ENCODE measurements at places on chromosomes 1 and 21.
A peak's percentile ranks its signal among the peaks of the same experiment; 100 is the strongest.

DNA sequence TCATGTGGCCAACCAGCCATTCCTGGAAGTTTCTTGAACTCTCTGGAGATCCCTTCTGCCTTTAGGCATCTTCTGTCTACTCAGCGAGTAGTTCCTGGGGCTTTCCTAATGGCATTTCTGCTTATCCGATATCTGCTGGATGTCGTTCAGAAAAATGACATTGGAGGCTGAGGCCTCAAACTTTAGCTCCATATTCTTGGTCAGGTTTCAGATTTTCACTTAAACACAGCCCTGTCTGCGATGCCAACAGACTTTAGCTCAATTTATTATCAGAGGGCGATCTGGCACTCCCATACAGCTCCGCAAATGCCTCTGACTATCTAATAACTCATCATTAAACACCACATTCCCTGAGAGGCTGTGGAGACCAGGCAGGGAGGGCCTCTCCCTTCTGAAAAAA lies 46.3 kb upstream of the ETS2 start:
- DNase-seq = no peak

DNA sequence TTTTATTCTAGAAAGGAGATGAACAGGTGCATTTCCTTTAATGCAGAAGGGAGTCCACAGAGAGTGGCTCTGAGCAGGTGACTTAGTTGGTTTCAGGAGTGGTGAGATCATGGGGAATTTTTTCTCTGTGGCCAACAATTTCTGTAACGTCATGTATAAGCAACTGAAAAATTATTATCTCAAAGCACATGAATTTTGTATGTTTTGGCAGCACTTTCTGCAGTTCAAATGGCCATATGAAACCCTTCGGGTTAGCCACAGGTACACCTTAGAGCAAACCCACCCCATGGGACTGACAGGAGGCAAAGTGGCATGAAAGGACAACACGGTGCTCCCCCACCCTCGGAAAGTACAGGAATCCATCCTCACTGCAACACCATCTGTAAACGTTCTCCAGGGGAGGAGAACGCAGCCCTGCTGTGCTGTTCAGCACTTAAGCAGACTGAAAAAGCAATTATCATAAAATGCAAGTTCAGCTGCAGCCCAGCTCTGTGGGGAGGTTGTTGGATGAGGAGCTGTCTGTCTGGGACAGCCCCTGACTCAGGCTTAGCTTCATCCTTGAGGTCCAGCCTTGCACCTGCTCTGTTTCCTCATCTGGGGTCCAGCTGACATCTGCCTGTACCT lies 55.8 kb upstream of the CLDN14 start:
- DNase-seq = no peak

GRCh38 chr1:29122682-29123052 lies 1.0 kb downstream of the TMEM200B start:
- DNase-seq = peak; percentile 80

- no peak for DNase-seq
These were observed 56.5 kb downstream of the WLS start for GRCh38 chr1:68175621-68176398.
